Progenitor cell of endocrine pancreas (in vitro differentiated cells): ENCODE measurements at places on chromosomes 2 and 18.

- no peak overlapping the region for H3K27ac ChIP-seq
- no peak overlapping the region for H3K4me3 ChIP-seq
- peaks cover 7% of the 10 kb centered on the region for H3K4me1 ChIP-seq
- H3K36me3 ChIP-seq: no peaks in the 10 kb centered on the region
- no peak for DNase-seq
Observed at GRCh38 chr2:128505575-128506526, 187.2 kb upstream of the HS6ST1 start.

DNA sequence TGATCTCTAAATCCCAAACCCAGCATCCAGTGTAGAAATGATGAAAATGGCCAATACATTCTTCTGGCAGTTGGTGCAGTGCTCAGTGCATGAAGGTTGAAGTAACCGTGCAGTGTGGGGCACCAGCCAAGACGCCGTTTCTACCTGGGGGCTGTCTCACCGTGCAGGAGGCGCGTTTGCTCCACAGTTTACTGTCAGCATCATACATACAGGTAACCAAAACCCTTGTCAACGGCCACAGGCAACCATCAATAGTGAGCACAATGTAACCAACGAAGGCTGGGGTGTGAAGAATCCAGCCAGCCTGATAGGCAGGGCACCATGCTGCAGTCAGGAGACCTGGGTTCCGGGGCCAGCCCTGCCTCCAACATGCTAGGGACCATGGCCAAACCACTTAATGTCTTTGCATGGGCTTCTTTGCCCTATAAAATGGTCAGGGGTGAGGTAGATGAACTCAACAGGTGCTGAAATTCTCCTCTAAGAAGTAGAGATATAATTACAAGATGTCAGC lies 127.5 kb upstream of the ID2 start:
- no peak for DNase-seq
- H3K27me3 ChIP-seq: peaks cover 3% of the 10 kb centered on the region
- no peak overlapping the region for H3K27ac ChIP-seq
- peaks cover 2% of the 10 kb centered on the region for H3K36me3 ChIP-seq

DNA sequence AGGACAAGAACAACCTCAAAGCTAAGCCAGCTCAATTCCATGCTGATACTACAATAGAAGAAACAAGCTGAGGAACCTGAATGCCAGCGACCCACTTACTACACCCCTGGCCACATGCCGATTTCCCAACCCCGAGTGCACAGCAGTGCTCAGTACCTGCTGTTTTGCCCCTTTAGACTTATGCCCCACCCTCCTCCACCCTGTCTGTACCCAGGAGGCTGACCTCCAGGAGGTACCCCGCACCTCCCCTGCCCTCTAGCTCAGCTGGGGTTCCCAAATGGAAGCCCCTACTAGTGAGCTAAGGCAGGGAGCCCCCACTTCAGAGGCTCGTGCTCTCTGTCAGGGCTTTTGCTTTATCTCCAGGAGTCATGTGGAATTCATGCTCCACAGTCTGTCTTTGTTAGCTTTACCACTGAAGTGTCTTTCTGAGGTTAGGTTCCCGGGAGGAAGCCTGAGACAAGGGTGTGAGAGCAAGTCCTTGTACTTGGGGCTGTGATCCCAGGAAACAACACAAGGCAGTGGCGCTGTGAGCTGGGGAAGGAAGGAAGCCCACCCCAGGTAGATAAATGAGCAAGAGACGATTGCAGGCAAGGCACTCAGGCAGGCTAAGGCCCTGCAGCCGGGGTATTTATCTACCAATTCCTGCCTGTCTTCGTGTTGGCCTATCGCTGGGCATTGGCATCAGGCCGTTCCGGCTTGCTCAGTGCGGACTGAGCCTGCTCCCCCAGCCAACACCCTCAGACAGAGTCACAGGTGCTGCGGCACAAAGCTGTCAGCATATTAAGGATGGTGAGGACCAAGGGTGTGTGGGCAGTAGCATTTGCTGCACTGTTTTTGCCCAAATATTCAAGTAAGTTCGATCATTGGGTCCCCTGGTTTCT lies 220.5 kb downstream of the CYP26B1 start:
- peaks cover 10% of the 10 kb centered on the region for H3K27me3 ChIP-seq
- no peaks in the 10 kb centered on the region for H3K36me3 ChIP-seq
- no peak overlapping the region for H3K27ac ChIP-seq
- DNase-seq: no peak
- no peak overlapping the region for H3K4me3 ChIP-seq

- no peak overlapping the region for H3K27ac ChIP-seq
- H3K4me1 ChIP-seq: peaks cover 11% of the 10 kb centered on the region
- no peak for DNase-seq
- no peaks in the 10 kb centered on the region for H3K36me3 ChIP-seq
- peaks cover 10% of the 10 kb centered on the region for H3K27me3 ChIP-seq
- no peak overlapping the region for H3K4me3 ChIP-seq
Observed at GRCh38 chr2:23034996-23035395, 350.0 kb upstream of the KLHL29 start.

DNA sequence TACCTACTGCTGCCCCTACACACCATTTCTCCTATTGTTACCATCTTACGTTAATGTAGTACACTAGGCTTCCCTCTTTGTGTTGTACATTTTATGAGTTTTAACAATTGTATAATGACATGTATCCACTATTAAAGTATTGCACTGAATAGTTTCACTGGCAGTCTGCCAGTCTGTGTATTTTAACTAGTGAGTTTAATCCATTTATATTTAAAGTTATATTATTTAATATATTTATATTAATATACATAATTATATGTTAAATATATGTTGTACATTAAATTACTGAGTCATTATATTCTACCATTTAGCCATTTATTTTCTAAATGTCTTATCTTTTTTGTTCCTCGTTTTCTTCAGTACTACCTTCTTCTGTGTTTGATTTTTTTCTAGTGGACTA lies 44.8 kb upstream of the PHLPP1 start:
- DNase-seq: no peak
- no peaks in the 10 kb centered on the region for H3K27me3 ChIP-seq
- no peak overlapping the region for H3K4me3 ChIP-seq

GRCh38 chr2:224861266-224861665 lies 145.1 kb upstream of the CCDC195 start:
- H3K4me3 ChIP-seq: no peak overlapping the region
- DNase-seq: no peak
- no peaks in the 10 kb centered on the region for H3K4me1 ChIP-seq
- H3K36me3 ChIP-seq: no peaks in the 10 kb centered on the region

DNA sequence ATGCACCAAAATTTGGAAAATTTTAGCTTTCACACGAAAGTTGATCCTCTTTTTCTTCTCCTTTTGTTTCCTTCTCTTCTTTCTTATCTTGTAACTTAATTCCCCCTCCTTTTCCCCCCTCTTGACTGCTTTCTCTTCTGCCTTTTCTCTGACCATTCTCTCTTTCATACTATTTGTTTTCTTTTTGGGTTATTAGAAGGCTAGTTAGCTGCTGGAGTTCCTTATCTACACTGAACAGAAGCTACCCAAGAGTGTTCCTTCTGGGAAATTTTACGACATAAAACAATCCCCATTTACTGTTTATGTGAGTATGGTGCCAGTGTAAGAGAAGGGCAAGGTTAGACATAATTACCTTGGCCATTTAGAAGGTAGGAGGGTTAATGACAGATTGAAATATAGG lies 218.4 kb upstream of the DTNA start:
- peaks cover 10% of the 10 kb centered on the region for H3K4me1 ChIP-seq
- no peak overlapping the region for H3K4me3 ChIP-seq
- peak overlapping the region; percentile 49 for H3K27ac ChIP-seq
- DNase-seq: no peak

GRCh38 chr2:172234716-172235691 lies 132.3 kb upstream of the DLX2 start:
- peak overlapping the region; percentile 66 for H3K4me3 ChIP-seq
- DNase-seq: peak; percentile 55
- peak overlapping the region; percentile 93 for H3K27ac ChIP-seq
- no peaks in the 10 kb centered on the region for H3K36me3 ChIP-seq

DNA sequence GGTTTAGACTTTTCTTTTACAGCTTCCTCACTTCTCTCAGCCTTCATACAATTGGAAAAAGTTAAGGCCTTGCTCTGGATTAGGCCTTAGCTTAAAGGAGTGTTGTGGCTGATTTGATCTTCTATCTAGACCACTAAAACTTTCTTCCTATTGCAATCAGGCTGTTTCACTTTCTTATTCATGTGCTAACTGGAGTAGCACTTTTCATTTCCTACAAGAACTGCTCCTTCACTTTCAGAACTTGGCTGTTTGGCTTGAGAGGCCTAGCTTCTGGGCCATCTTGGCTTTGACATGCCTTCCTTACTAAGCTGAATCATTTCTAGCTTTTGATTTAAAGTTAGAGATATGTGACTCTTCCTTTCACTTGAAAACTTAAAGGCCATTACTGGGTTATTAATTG lies 114.3 kb downstream of the ARHGEF4 start:
- H3K4me3 ChIP-seq: no peak overlapping the region
- no peaks in the 10 kb centered on the region for H3K4me1 ChIP-seq
- no peak for DNase-seq
- H3K27ac ChIP-seq: no peak overlapping the region
- H3K27me3 ChIP-seq: no peaks in the 10 kb centered on the region

GRCh38 chr2:70143314-70144150 lies 47.3 kb downstream of the C2orf42 start:
- H3K4me1 ChIP-seq: peaks cover 25% of the 10 kb centered on the region
- no peaks in the 10 kb centered on the region for H3K27me3 ChIP-seq
- H3K4me3 ChIP-seq: peak overlapping the region; percentile 74
- H3K36me3 ChIP-seq: no peaks in the 10 kb centered on the region
- DNase-seq: no peak

- peak within 1 kb of the TSS; percentile 43 for H3K27ac ChIP-seq
- H3K4me1 ChIP-seq: peaks cover 13% of the 10 kb centered on the region
- no peaks in the 10 kb centered on the region for H3K36me3 ChIP-seq
- H3K27me3 ChIP-seq: peaks cover 57% of the 10 kb centered on the region
- H3K4me3 ChIP-seq: peak within 1 kb of the TSS; percentile 83
- peak; percentile 10 for DNase-seq
Observed at GRCh38 chr2:40451918-40452605, at the start of gene SLC8A1. Gene SLC8A1 (minus strand): TSS chr2:40452090.

- no peak for DNase-seq
- no peaks in the 10 kb centered on the region for H3K27me3 ChIP-seq
- no peak overlapping the region for H3K4me3 ChIP-seq
- H3K27ac ChIP-seq: no peak overlapping the region
- H3K4me1 ChIP-seq: peaks cover 5% of the 10 kb centered on the region
Observed at GRCh38 chr2:108351889-108352288, 25.9 kb upstream of the SULT1C4 start.

DNA sequence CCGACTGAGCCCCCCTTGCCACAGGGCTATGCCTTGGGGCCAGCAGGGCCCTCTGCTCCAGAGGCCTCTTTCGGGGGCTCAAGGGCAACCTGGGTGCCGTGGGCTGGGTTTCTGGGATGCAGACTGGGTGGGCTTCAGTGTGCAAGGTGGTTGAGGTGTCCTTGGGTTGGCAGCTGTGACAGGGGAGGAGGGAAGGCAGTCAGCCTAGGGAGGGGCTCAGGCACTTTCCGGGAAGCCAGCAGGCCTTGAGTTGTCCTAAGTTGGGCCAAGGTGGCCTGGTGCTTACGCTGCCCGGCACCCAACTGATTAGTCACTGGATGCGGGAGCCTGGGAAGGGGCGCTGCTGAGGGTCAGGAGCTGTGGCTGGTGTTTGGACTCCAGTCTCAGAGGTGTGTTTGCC lies 199.5 kb downstream of the TWIST2 start:
- DNase-seq: no peak
- no peak overlapping the region for H3K27ac ChIP-seq

DNA sequence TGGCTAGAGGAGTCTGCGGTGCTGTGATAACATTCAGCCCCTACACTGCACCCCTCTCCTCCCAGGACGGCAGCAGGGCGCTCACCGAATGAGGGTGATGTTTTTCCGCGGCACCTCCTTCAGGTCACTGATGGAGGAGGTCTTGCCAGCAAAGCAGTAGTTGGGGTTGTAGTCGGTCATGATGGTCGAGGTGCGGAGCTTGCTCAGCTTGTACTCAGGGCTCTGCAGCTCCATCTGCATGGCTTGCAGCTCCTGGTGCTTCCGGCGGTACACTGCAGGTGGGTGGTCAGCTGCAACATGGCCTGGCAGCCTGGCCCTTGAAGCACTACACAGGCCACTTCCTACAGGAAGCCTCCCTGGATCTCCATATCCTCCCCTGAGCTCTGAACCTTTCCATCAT lies 108.0 kb downstream of the CLIP4 start:
- H3K36me3 ChIP-seq: no peaks in the 10 kb centered on the region
- H3K27ac ChIP-seq: no peak overlapping the region
- no peaks in the 10 kb centered on the region for H3K4me1 ChIP-seq
- H3K27me3 ChIP-seq: peaks cover 5% of the 10 kb centered on the region

DNA sequence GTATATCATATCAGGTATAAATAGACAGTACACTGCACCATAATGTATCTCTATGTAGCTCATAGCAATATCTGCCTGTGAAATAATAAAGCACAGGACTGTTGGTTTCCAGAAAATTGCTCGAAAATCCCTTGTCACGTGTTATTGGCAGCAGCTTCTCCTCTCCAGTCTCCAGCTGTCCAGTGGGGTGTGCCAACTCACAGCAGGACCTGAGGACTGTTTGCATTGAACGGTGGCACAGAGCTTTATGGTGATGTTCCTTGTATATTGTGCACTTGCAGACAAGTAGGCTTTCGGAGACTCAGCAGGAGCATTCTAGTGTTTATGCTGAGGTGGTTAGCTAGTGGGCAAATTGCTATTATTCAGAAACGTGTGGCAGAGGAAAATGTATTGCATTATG lies 182.2 kb upstream of the ATP5MC3 start:
- no peak overlapping the region for H3K27ac ChIP-seq
- DNase-seq: no peak
- H3K27me3 ChIP-seq: peaks cover 41% of the 10 kb centered on the region
- no peaks in the 10 kb centered on the region for H3K36me3 ChIP-seq
- no peak overlapping the region for H3K4me3 ChIP-seq

DNA sequence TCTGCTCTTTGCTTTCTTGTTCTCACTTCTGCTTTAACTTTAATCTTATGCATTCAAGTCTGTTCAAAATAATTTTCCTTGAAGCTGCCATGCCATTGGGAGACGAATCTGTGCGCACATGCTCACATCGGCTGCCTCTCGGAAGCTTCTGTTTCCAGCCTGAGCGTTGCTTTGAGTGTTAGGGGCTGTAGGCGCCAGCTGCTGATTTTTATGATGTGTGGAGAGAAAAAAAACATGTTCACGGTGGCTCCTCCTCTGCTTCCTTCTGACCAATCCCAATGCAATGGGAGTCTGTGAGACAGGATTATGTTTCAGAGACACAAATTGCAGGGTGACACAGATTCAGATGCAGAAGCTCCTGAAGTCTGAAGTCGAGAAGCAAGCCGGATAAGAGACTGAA lies at the start of gene MC4R:
TSS of gene MC4R (minus strand) at position 180 of the 400 bp plus-strand sequence. CDS start 426 bp downstream, outside the sequence.
- peak within 1 kb of the TSS; percentile 60 for H3K4me3 ChIP-seq
- no peak within 1 kb of the TSS for H3K27ac ChIP-seq
- peaks cover 8% of the 10 kb centered on the region for H3K27me3 ChIP-seq
- no peaks in the 10 kb centered on the region for H3K36me3 ChIP-seq
